ENCODE measurements at places on chromosomes 3 and 15. TPM values are rescaled to one million over a fixed set of nuclear protein-coding genes. Genes with fewer than 3 reads are reported as not detected.

Gene ITIH1
- total RNA-seq, result 0.18 TPM

Gene PTPN9
- total RNA-seq, result 21.4 TPM

Gene ZNF774
- total RNA-seq, result 1.1 TPM

Gene ACAA1
- total RNA-seq, result 46.2 TPM

Gene GOLGA8Q
- total RNA-seq, result 1.3 TPM

Gene COPS2
- total RNA-seq, result 105 TPM

Gene IL17RB
- total RNA-seq, result not detected
